ENCODE measurements at places on chromosomes 12 and 14. TPM values are rescaled to one million over a fixed set of nuclear protein-coding genes. Genes with fewer than 3 reads are reported as not detected.

Gene NOXRED1
- not detected for polyA plus RNA-seq

DNA sequence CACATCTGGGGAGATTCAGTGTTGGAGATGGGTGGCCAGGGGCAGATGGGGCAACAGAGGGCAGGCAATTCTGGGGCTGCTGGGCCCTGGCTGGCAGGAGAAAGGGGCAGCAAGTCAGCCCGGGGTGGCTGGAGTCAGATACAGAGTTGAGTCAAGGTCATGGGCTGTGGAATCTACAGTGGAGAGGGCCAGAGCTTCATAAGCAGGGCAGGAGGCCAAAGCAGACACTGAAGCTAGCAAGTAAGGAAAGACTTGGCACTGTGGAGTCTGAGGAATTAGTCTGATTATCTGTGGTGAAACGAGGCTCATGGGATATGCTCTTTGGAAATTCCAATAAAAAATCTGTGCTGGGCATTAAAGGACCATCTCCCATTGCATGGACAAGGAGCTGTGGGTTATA, 95.5 kb downstream of the TMX1 start:
- no peak for DNase-seq

- DNase-seq = peak; percentile 51
Measured at GRCh38 chr12:49622501-49623141, 740 bp upstream of the PRPF40B start.

DNA sequence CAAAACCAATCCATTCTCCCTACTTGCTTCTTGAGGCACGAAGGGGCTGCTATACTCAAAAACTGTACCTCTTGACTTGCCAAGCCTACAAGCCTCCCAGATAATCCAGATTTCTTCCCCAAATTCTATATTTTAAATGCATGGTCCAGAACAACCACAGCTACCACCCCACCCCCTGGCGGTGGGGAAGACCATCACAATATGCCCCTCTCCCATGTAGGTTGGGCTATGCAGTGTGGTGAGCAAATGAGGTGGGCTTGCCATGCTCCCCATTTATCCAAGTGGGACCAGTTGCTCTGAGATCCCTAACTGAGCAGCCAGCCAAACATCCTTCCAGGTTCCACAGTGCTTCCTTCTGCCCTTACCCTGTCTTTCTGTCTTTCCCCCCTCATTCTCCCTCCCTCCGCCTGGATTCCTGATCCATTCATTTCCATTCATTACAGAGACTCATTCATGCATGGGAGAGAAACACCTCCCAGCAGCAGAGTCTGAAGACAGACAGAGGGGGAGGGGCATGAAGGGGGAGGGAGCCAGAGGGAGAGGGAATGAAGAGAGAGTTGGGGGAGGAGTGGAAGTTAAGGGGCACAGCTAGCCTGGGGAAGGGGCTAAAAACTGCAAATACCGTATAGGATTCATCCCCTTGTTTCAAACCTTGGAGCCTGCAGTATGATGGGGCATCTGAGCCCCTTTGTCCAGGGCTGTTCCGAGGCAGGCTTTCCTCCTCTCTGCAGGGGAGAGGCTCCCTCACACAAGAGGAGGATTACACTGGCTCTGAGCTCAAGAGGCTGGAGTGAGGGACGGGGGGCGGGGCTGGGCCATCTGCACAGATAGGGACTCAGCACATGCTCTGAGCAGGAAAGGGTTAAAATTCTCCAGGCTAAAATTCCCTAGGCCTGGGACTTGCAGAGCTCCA, 4.4 kb downstream of the ZNF219 start:
- no peak for DNase-seq

Gene CLEC4D
- not detected for polyA plus RNA-seq

Gene TRPV4
- polyA plus RNA-seq = not detected

- DNase-seq = no peak
Measured at GRCh38 chr12:5556033-5556614, 124.2 kb downstream of the NTF3 start.

GRCh38 chr12:114508529-114509129, 102.7 kb upstream of the TBX5 start:
- DNase-seq = peak; percentile 48

GRCh38 chr12:32102234-32102633, 4.4 kb upstream of the BICD1 start:
- DNase-seq = no peak

- no peak for DNase-seq
Measured at GRCh38 chr12:117052386-117053049, 46.7 kb downstream of the TESC start.

GRCh38 chr12:119613319-119613936, 19.9 kb downstream of the TMEM233 start:
- DNase-seq = no peak

GRCh38 chr14:33432407-33433023, 493.8 kb downstream of the NPAS3 start:
- DNase-seq = no peak

DNA sequence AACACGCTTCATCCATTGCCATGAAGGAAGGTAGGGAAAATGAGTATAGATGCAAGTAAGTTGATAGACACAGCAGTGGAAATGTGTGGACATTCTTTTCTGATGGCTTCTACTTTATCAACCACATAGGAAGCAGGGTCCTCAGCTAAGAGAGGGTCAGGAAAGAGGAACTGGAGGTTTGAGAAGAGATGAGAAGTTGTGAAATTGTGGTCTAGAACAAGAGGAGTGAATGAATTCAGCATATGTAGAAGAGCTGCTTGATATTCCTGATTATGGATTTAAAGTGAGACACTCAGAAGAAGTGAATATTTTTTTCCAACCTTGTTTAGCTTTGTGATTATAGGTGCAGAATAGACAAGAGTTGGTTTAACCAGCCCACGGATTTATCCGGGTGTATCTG, 128.5 kb downstream of the SLC15A5 start:
- DNase-seq = no peak

- DNase-seq = no peak
Measured at GRCh38 chr14:73744175-73744867, 30.1 kb upstream of the PNMA1 start.

Measured in naive thymus-derived CD4-positive, alpha-beta T cell (primary cell).